T-helper 2 cell treated with Interferon-gamma antibody and Interleukin-4, amounts not matched to agents 5 μg/mL and 100 μg/mL, for 36 hours (primary cell): ENCODE measurements at places on chromosomes 2 and 18.

DNA sequence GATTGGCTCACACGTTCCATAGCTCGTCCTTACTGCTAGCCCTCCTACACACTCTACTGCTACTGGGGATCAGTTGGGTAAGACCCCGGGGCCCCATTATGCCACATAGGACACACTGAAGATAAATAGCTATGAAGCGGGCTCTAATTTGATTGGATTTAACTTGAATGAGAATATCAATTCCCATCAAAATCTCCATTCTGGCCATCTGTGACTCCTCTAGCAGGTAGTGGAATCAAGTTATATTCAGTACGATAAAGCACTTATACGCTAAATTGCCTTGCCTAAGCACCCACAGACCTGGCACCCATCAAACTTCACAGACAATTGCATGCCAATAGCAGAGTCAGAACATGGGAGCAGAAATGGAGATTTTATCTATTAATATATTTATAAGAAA is 39.8 kb downstream of the CCDC68 start:
- no peak for DNase-seq
- no peaks in the 10 kb centered on the region for H3K4me1 ChIP-seq
- no peak overlapping the region for H3K4me3 ChIP-seq
- H3K36me3 ChIP-seq, result no peaks in the 10 kb centered on the region
- H3K27ac ChIP-seq, result no peak overlapping the region
- H3K27me3 ChIP-seq, result no peaks in the 10 kb centered on the region

DNA sequence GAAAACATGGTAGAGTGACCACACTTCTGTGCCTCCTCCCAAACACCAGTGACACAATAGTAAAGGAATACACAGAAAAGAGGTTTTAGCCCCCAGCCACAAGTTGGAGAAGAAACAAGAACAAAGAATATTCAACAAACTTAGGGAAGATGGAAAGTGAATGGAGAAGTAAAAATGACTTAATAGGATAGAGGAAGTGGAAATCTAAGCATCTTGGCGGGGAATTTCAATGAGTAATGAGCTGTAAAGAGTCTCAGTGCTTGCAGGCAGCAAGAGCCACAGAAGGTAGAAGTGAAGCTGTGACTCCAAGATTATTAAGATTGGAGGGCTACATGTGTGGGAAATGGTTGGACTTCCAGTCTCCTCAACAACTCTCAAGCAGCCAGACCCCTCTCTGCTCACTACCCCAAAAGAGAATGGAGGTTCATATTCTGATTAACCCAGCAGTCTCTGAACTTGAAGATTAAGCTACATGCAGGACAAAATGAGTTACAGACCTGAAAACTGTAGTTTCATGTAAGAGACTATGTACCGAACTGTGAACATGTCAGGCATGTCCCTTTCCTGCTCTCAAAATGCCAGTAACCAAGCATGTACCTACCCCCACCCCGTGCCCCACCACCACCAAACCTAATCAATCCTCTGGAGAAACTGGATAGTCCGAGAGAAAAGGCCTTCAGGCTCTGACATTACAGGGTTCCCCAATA is 16.9 kb upstream of the HNRNPLL start:
- no peak for DNase-seq
- H3K4me3 ChIP-seq, result no peak overlapping the region
- no peaks in the 10 kb centered on the region for H3K36me3 ChIP-seq
- no peaks in the 10 kb centered on the region for H3K27me3 ChIP-seq
- H3K27ac ChIP-seq, result no peak overlapping the region

GRCh38 chr18:44957461-44957860 is 276.8 kb downstream of the SETBP1 start:
- DNase-seq, result no peak
- no peaks in the 10 kb centered on the region for H3K27me3 ChIP-seq
- H3K4me1 ChIP-seq, result no peaks in the 10 kb centered on the region
- no peaks in the 10 kb centered on the region for H3K36me3 ChIP-seq

- H3K27ac ChIP-seq, result no peak overlapping the region
- no peaks in the 10 kb centered on the region for H3K36me3 ChIP-seq
- H3K27me3 ChIP-seq, result peaks cover 24% of the 10 kb centered on the region
- no peak overlapping the region for H3K4me3 ChIP-seq
These were observed 3.0 kb upstream of the GRB14 start for GRCh38 chr2:164624316-164624715.

- no peak for DNase-seq
- H3K4me1 ChIP-seq, result peaks cover 12% of the 10 kb centered on the region
- H3K27me3 ChIP-seq, result peaks cover 24% of the 10 kb centered on the region
- no peak overlapping the region for H3K27ac ChIP-seq
- no peaks in the 10 kb centered on the region for H3K36me3 ChIP-seq
These were observed 120.2 kb downstream of the LPIN1 start for GRCh38 chr2:11866358-11867335.

- H3K36me3 ChIP-seq, result no peaks in the 10 kb centered on the region
- no peak overlapping the region for H3K27ac ChIP-seq
- DNase-seq, result no peak
These were observed 3.3 kb downstream of the SNORC start for GRCh38 chr2:232873292-232873908.

GRCh38 chr2:214591366-214591765 is 180.5 kb downstream of the VWC2L start:
- H3K36me3 ChIP-seq, result no peaks in the 10 kb centered on the region
- no peaks in the 10 kb centered on the region for H3K4me1 ChIP-seq
- DNase-seq, result no peak
- no peak overlapping the region for H3K4me3 ChIP-seq
- H3K27ac ChIP-seq, result no peak overlapping the region
